DMS 273 treated with DMSO at 0.1 percent for 48 hours (cell line): ENCODE measurements at places on chromosomes 11 and 22.

- DNase-seq: no peak
Observed at GRCh38 chr11:78290293-78291176, 101.8 kb downstream of the USP35 start.

- no peak for DNase-seq
Observed at GRCh38 chr11:965206-965775, 39.6 kb downstream of the AP2A2 start.

DNA sequence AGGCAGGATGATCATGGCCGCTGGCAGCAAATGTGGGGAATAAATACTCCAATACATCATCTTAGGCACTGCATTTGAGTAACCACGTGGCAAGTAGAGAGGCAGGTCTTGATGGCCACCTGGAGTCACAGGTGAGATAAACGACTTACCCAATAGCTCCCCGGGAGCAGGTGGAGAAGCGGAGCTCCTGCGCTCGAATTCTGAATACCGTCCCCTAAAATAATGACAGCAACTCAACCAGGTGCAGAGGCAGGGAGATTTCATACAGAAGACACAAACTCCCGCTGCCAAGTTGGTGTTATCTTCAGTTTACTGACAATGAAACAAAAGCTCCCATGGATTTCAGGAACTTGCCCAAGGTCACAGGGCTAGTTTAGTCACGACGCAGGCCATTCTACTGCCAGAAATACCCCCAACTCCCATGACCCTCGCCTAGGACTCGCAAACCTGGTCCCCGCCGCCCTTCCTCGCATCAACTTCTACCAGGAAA is 437 bp downstream of the SLC43A3 start:
- no peak for DNase-seq

DNA sequence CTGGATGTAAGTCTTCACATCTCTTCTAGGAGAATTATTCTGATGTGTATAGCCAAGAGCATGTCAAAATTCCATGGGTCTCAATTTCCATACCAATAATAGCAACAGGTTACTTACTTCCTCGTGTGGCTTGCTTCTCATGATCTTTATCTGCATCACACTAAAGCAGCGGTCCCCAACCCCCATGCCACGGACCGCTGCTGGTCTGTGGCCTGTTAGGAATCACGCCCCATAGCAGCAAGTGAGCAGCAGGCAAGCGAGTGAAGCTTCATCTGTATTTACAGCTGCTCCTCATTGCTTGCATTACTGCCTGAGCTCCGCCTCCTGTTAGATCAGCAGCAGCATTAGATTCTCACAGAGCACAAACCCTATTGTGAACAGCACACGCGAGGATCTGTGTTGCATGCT is 28.9 kb upstream of the SLC25A1 start:
- DNase-seq: no peak

- no peak for DNase-seq
Observed at GRCh38 chr11:65066805-65067291, 8.5 kb upstream of the NAALADL1 start.

GRCh38 chr11:126186708-126187529 is 24.5 kb downstream of the RPUSD4 start:
- DNase-seq: no peak
